Stimulated activated CD4-positive, alpha-beta T cell treated with anti-CD3 and anti-CD28 coated beads, Interleukin-2, amount 100 ng/mL, for 4 hours (primary cell): ENCODE measurements at places on chromosomes 4 and X.
A peak's percentile ranks its signal among the peaks of the same experiment; 100 is the strongest.

GRCh38 chrX:151902813-151903591, 9.7 kb upstream of the MAGEA4 start:
- DNase-seq = no peak

- no peak for DNase-seq
These were observed 12.3 kb downstream of the CENPVL3 start for GRCh38 chrX:51606446-51606845.

DNA sequence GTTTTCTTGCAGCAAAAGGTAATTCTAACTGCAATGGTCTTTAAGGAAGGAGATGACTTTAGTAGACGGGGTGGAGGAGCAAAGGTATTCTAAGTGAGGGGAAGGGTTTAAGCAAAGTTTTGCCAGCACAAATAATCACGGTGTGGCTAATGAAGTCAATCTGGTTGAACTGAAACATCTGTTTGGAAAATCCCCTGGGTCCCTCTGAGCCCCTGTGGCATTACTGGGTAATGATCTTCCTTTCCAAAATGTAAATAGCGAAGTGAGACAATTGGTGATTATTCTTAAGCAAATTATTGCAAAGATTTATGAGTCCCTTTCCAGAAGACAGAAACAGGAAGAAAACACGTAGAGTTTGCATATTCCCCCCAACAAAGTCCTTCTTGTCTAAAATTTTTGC, 47.2 kb downstream of the FGFBP1 start:
- DNase-seq = no peak

GRCh38 chr4:38003102-38003501, 42.9 kb downstream of the PTTG2 start:
- DNase-seq = no peak

- no peak for DNase-seq
These were observed 4.4 kb downstream of the CDK16 start for GRCh38 chrX:47222751-47223350.

DNA sequence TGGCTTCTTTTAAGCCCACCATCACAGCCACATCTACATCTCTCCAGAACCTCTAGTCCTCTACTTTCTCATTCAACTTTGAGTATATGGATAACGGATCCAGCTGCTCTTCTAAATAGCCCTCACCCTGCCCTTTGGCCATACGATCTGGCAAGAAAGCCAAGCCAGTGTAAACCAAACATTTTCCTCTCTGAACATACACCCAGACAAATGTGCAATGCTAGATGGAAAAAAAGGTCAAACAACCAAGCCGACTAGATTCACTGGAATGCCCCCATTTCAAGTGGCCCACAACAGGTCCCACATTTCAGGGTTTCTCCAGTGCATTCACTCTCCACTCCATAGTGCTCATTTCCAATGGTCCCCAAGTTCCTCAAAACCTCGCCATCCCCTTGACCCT, 24.0 kb downstream of the USP46 start:
- DNase-seq = no peak

GRCh38 chr4:1717129-1718094, 3.7 kb downstream of the TMEM129 start:
- DNase-seq = no peak

- no peak for DNase-seq
These were observed 492 bp downstream of the GALNT7 start for GRCh38 chr4:173169178-173169427.

DNA sequence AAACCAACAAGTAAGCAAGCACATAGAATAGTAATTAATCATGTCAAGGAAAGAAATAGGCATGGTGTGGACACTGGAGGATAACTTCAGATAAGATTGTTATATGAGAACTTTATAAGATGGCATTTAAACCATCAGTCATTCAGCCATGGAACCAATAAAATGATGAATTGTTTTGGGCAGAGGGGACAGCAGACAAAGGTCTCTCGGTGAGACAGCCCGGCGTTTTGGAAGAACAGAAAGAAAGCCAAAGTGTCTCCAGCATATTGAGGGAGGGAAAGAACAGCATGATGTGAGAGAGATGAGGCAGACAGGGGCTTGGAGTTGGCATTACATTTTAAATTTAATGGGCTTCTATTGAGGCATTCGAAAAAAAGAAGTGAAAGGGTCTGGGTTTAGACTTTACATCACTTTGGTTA, 883 bp upstream of the PPM1K start:
- no peak for DNase-seq

- no peak for DNase-seq
These were observed at the start of gene PRSS48 for GRCh38 chr4:151276787-151277562. PRSS48 (plus strand) TSS chr4:151277161; CDS start chr4:151277173, 12 bp downstream.

DNA sequence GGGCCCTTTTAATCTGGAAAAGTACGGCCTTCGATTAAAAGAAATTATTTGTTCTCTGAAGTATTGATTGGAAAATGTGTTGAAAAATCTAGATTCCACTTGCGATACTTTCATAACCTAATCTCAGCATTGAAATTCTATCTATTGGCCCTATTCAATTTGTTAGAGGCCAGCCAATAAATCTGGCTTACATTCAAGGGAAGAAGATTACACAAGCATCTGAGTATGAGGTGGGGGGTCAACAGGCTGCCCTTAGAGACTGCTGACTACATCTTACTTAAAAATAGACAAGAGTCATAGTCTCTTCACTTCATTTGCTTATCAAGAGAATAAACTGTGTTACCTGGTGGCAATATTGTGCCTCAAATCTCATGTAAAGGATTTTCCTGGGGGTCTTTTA, 248.0 kb upstream of the KCNIP4 start:
- no peak for DNase-seq

- no peak for DNase-seq
These were observed 139.8 kb downstream of the HS6ST2 start for GRCh38 chrX:132818638-132819037.

- no peak for DNase-seq
These were observed 86.2 kb downstream of the FAM133A start for GRCh38 chrX:93760163-93760562.

GRCh38 chr4:68218044-68218443, 27.4 kb downstream of the TMPRSS11B start:
- no peak for DNase-seq

DNA sequence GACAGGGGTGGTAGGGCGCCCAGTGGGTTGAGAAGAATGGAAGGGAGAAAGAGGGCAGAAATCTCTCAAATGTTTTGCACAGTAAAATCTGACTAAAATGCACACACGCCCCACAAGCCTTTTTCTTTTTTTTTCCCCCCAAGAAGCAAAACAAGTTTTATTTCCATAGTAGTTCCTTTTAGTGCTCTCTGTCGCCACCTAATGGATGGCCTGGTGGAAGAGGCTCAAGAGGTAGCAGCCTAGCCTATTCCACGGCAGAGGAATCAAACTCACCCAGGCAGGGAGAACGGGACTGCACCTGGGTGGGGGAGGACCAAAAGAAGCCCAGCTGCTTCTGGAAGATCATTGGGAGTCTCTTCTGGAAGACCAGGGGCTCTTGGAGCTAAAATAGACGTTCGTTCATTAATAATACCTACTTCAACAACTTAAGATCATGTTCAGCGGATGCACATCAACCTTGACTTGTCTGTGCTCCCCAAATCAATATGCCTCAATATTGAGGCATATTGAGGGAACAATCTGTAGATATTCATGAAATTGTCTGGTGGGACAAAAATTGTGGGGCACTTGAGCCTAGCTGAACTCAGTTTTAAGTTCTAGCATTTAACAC, 31.6 kb upstream of the IRAK1 start:
- peak; percentile 55 for DNase-seq

DNA sequence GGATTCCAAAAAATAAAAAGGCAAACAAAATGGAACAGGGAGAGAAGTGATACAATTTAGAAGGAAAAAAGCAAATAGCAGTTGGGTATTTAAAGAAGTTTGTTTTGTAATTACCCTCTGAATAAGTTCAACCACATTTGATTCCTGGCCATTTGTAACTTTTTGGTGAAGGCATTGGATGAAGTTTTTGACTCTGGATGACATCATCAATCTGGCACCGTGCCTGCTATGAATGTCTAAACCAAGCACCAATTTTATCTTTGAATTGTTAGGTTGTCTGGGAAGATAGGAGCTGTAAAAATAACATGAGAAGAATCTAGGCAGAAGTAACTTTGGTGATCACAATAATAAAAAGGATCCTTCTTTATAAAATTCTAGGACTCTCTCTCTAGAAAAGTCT, 29.5 kb downstream of the TMPRSS11A start:
- no peak for DNase-seq

DNA sequence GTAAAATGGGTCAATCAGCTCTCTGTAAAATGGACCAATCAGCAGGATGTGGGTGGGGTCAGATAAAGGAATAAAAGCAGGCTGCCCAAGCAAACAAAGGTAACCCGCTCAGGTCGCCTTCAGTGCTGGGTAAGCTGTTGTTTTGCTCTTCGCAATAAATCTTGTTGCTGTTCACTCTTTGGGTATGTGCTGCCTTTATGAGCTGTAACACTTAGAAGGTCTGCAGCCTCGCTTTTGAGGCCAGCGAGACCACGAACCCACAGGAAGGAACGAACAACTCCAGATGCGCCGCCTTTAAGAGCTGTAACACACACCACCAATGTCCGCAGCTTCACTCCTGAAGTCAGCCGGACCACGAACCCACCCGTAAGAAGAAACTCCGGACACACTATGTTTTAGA, 11.5 kb upstream of the CAMK2D start:
- no peak for DNase-seq

- no peak for DNase-seq
These were observed 35.4 kb downstream of the TMEM131L start for GRCh38 chr4:153501578-153501977.

GRCh38 chrX:46695491-46695890, 63.4 kb downstream of the SLC9A7 start:
- DNase-seq = no peak

- DNase-seq = no peak
These were observed 85.9 kb upstream of the ACSL4 start for GRCh38 chrX:109818976-109819375.

GRCh38 chrX:143694885-143695284, 25.7 kb downstream of the SPANXN2 start:
- no peak for DNase-seq

- no peak for DNase-seq
These were observed 34.2 kb downstream of the PLAC1 start for GRCh38 chrX:134624046-134624430.

GRCh38 chrX:101430457-101431078, 22.5 kb downstream of the HNRNPH2 start:
- DNase-seq = no peak

DNA sequence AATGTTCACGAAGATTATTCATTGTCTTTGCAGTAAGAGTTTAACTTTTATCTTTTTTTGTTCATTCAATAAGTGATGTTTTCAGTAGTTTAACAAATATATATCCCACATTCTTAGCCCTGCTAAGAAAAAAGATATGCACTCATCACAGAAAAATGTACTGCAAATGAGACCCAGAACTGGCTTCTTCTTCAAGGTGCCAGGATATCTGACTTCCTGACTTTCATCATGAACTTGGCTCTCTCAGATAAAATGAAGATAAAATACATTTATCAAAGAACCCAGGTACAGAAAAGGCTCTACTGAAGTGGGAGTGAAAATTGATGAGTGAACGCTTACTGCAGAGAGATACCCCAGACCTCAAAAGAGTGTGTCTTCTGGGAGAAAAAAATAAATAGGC, 177.8 kb upstream of the DKK2 start:
- no peak for DNase-seq

DNA sequence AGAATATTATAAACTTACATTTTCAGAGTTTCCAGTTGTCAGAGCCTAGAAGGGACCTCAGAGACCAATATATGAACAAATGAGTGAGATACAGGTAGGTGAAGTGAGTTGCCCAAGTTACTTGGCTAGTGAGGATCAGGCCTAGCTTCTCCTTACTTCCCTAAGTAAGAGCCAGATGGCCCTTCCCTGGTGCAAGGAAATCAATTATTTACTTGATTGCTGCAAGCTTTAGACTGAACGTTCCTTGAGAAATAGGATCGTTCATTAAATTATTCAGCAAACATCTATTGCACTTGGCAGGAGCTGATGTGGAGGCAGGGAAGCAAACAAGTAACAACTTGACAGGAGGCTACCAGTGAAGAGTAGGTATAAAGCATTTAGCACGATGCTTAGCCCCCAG, 117.8 kb downstream of the EFHC2 start:
- DNase-seq = no peak

DNA sequence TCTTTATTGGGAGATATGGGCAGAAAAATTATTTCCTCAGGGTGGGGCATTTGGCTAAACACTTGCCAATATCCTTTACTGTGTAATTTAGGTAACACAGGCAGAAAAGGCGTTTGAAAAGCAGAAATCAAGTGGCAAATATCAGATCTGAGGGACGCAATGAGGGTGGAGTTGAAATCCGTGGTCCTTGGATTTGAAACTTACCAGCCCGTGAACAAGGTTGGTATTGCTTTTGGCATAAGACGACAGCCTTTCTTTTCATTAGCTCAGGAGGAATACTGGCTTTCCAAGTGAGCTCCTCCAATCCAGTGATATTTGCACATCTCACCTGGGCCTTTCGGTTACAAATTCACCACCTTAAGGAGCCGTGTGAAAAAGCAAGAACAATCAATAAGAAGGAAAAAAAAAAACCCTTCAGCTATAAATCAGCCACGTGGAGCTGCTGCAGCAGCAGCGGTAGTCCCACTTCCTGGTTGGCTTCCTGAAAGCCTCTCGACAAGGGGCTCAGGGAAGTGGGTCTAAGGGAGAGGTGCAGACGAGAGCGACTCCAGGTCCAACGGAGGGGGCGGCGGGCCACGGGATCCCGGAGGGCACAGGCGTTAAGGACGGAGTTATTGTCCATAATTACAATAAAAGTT, 734 bp upstream of the GALNT7 start:
- no peak for DNase-seq

DNA sequence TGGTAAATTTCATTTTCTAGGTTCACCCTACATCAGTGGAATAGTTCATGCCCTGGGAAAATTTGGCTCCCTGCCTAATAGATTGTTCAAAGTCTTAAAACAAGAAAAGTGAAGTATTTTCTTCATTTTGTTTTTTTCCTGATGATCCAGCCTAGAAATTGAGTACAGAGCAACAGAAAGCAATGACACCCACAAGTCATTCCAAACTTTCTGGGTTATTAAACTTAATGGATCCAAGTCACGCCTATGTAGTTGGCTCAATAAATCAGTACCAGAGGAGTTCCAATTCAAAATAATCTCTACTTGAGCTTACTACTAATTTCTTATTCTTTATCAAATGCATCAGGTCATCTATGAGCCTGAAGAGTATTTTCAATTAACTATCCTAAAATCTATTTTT, 937.6 kb upstream of the SLIT2 start:
- DNase-seq = no peak

DNA sequence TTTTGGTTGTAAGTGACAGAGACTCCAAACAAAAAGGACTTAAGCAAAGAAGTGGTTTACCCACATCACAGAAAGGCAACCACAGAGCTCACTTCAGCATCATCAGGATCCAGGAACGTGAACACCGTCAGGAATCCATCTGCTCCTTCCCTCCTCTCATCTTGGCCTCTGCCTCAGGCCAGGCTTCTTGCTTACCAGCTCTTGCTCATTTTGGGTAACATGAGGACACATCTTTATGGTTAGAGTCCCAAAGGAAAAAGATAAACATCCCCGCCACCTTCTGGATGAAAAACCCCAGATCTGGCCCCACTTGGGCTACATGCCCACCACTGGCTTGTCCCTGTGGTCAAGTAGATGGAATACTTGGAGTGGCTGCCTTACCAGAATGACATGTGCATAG, 176.8 kb upstream of the RPL34 start:
- DNase-seq = no peak
